ENCODE measurements at places on chromosomes 7 and 10.

- peak; percentile 51 for DNase-seq
These were observed 15.5 kb upstream of the CRTAC1 start for GRCh38 chr10:98045785-98046389.

DNA sequence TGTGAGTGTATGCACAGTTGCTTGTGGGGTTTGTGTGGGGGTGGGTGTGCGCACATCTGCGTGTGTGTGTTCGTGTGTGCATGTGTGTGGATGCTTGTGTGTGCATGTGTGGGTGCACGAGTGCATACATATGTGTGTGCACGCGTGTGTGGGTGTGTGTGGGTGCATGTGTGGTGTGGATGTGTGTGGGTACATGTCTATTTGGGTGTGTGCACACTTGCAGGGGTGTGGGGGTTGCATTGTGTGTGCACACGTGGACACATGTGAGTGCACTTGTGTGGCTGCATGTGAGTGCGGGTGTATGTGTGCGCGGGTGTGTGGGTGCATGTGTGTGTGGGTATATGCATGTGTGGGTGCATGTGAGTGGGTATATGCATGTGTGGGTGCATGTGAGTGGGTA, 73.7 kb downstream of the NKX6-2 start:
- DNase-seq = no peak

DNA sequence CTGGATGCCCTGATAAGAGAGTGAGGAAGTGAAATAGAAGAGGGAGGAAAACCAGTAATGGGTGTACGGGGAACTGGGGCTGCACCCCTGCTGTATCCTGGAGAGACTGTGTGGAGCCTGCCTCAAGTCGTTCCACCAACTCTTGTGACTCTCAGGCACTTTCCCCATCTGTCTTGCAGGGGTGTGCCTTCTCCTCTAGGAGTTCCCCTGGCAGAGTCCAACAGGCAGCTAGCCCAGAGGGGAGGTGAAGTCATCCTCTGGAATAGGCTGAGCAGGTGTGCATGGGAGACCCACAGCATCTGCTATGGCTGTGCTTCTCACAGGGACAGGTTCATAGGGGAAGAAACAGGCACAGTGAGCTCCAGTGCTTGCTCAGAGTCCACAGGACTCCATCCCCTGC, 46.8 kb downstream of the WIPF3 start:
- no peak for DNase-seq

DNA sequence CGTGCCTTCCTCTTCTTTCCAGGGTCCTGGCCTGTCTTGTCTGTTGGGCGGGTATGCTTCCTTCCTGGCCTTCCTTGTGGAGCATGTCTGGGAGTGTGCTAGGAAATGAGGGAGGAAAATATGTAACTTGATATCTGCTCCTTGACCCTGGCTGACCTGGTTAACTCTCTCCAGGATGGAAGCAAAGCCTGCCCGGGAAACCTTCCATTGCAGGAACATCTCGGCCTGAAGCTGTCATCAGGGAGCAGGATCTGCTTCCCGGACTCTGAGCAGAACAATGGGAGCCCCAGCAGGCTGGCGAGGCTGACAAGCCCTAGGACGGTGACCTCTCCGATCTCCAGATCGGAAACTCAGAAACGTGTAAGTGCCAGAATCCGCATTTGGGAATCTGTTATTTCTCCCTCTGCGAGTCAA, 340.3 kb downstream of the FRMD4A start:
- no peak for DNase-seq

DNA sequence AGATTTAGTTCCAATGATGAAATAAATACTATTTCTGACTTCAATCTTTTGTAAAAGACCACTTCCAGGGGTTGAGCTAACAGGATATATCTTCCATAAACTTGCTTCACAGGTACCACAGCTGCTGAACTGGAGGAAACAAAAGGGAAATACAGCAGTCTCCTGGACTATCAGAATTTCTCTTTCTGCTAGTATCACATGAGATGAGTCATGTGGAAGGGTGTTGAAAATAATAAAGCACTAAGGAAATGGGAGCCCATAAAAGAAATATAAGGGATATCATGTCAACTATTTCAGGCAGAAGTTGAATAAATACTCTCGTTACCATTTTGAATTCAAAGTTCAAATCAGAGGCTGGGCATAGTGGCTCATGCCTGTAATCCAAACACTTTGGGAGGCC, 250.3 kb upstream of the NFE2L3 start:
- no peak for DNase-seq

- no peak for DNase-seq
These were observed 359.6 kb upstream of the MEOX2 start for GRCh38 chr7:16046041-16046440.

Measured in progenitor cell of endocrine pancreas (in vitro differentiated cells).